ENCODE measurements at places on chromosomes 3 and 15.

DNA sequence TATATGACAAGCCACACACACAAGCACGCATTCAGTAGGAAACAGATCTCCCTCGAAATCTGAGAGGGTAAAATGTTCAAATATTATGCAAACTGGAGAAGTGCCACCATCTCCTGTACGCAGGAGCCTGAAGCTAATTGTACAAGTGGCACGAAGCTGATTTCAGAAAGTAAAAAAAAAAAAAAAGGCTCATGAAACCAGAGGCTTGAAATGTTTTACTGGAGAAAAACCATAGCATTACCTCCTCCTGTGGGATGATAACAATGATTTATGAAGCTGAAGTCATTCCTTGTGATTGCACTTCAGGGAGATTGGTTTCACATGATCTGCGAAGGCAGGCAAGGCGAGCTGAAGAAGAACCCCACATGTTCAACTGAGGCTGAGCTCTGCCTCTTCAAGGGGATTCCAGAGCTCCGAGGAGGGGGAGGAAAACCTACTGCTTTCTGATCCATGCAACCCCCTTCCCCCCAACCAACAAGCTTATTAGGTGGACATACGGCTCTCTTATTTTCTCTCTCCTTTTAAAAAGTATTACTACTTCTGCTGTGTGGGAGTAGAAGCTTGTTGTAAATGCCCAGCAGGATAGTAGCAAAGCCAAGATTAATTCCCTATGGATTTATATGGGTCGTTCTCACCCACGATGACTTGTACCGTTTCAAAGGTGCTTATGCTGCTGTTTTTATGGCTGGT, 101.1 kb downstream of the GREM1 start:
- peak; percentile 14 for DNase-seq

- DNase-seq, result no peak
Observed at GRCh38 chr3:127164615-127165014, 28.3 kb upstream of the PRR23E start.

DNA sequence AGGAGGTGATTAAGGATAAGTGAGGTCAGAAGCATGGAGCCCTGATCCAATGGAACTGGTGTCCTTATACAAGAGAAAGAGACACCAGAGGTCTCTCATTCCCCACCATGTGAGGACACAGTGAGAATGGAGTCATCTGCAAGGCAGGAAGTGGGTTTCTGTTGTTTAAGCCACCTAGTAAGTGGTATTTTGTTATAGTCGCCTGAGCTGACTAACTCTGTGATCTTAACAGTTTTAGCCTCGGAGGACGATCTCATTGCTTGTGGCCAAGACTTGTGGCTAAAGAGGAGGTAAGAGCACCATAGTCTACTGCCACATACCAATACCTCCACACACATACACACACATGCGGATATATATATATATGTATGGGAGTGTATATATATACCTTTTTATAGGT, 73.8 kb downstream of the MCTP2 start:
- no peak for DNase-seq

DNA sequence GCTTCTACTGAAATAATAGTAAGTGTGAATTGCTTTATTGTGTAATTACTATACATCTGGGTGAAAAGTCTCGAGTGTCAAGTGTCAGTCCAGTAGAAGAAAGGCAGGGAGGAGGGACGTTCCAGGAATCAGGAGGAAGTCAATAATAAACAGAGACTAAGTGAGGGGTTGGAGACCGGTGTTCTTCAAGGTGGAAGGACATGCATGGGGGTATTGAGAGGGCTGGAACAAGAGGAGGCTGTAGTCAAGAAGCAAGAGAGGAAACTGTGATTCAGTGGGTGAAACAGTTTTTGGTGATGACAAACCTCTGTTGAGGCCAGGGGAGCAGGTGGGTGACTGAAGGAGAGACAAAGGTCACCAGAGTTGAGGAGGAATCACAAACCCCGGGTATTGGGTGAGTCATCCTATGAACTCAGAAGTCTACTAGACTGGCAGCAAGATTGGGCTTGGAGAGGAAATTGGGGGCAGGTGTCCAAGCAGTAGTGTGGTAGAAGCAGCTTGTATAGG, 11.6 kb upstream of the SCAMP5 start:
- DNase-seq, result peak; percentile 67

GRCh38 chr3:170470063-170471016, 51.7 kb downstream of the CLDN11 start:
- no peak for DNase-seq

GRCh38 chr15:63596676-63597037, 530 bp upstream of the FBXL22 start:
- DNase-seq, result no peak

GRCh38 chr3:64687781-64688604, at the start of gene ADAMTS9:
ADAMTS9 (minus strand) TSS chr3:64688000; CDS start chr3:64687657, 343 bp downstream.
- no peak for DNase-seq

DNA sequence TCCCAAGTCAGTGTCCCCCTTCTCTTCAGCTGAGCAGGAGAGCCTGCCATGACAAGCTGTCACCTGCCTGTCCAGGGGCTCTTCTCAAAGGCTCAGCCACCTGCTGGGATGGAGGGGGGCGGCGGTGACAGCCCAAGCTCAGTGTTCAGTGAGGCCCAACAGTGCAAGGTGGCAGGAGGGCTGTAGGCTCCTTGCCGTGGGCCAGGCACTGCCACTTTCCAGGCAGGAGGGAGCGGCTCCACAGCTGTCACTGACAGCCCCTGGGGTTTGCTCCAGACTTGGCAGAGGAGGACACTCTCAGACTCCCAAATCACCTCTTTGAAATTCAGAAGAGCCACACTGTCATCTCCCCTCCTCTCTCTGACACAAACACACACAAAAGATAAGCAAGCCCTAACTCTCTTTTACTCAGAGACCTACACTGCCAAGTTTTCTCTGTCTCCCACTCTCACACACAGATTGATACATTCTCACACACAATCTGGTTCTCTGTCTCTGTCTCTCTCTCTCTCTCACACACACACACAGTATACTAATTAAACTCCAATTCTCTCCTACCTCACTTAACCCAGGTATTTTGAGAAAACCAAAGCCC, 443.3 kb downstream of the EPHB1 start:
- no peak for DNase-seq

DNA sequence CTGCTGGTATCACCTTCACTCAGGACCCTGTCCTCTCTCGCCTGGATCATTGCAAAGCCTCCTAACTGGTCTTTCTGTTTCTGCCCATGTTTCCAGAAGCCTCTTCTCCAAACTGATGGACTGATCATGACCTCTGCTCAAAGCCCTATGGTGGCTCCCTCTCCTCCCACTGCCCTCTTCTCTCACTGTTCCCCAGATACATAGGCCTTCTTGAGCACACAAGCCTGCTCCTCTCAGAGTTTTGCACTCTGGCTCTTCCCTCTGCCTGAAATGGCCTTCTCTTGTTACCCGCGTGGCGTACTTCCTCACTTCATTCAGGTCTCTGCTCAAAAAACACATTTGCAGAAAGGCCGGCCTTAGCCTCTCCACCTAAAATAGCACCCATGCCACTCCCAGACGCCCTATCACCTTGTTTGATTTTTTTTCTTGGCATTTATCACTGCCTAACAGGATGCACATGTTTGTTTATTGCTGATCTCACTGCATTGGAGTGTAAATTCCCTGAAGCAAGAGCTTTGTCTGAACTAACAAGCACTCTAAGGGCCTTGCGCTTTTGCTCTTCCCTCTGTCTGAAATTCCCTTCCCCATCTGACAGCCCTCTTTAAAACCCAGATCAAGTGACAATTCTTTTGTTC, 1.4 kb upstream of the ETFA start:
- no peak for DNase-seq

- DNase-seq, result no peak
Observed at GRCh38 chr3:177137774-177138705, 59.2 kb downstream of the TBL1XR1 start.

DNA sequence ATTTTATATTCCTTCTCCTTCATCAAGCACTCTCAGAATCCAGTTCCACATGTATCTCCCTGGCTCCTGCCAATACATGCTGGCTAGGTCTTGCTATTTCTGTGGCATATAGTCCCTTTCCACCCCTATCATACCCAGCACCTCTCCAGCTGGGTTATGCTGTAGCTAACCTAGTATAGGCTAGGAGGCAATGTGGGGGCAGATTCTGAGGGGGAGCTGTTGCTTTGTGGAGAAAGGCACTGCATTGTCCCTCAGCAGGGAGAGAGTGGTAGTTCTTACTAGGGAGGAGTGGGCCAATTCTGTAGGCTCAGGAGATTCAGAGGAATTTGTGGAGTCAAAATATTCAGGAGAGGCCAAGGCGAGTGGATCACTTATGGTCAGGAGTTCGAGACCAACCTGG, 39.4 kb upstream of the UBL7 start:
- no peak for DNase-seq

- DNase-seq, result peak; percentile 76
Observed at GRCh38 chr15:45162771-45163507, 24.8 kb downstream of the SHF start.

- DNase-seq, result no peak
Observed at GRCh38 chr15:78076231-78077052, 1.1 kb downstream of the TBC1D2B start.

GRCh38 chr15:34241376-34242330, 16.8 kb downstream of the EMC4 start:
- peak; percentile 37 for DNase-seq

DNA sequence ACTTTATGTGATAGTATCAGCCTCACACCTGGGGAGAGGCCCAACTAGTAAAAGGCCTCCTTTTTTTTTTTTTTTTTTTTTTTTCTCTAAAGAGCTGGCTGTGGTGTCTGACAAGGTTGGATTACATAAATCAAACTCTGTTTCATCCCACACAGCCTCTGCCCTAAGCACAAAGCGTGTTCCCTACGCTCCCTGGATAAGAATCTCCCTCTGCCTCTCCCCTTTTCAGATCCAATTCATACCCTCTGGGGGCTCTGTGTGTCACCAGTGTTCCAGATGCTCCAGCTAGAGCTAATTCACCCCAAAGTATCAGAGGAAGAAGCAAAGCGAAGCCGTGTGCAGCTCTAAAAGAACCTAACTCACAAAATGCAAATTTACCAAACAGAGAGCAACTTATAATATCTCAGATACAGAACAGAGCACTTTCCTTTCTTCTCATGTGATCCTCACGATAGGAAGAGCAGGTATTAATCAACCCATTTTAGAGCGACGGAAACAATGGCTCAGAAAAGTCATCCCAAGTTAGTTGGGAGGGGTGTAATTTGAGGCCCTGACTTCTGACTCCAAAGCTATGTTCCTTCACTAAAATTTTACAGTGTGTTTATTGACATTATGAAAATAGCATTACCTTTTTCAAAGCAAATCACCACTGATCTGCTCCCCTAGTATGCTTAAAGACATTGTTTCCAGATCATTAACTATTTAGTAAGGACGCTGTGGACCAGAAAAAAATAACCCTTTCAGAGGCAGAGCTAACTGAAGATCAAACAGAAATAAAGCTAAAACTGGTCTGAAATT, 12.4 kb downstream of the BMF start:
- no peak for DNase-seq

DNA sequence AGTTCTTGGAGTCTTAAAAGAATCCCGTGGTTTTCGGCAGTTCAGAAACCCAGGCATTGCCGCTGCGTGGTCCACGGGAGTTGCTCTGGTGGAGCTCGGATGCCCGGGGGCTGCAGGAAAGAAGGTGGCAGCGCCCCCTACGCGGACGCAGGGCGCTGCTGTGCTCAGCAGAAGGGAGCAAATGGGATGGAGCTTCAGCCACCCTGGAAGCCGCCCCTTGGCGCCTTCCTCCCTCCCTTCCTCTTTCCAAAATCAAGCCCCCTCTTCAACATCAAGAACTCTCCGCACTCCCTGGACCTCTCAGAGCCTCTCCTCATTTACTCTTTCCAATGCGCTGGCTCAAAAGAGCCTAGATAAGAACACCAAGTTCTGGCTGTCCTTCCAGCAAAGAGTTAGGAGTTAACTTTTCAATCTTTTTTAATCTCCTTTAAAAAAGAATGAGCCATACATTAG, 880 bp upstream of the CHRNA7 start:
- no peak for DNase-seq

DNA sequence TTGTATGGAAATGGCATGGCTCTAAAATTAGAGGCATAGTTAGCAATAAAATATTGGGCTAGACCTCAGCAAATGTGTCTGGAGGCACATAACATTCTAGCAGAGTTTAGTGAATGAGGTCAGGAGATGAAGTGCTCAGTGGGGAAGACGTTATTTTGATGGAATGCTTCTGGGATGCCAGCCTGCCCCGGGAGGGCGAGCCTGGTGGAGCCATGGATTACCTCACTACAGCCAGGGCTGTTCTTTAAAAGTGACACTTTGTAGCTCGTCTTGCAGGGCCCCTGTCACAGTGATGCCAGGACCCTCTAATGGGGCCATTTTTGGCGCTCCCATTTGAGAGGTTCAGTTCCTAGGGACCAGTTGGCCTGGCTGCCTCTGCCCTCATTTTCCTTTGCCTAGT, 48.5 kb downstream of the PXYLP1 start:
- DNase-seq, result no peak

GRCh38 chr3:182413682-182414081, 379.6 kb upstream of the ATP11B start:
- DNase-seq, result no peak

GRCh38 chr3:7897655-7898054, 604.0 kb upstream of the LMCD1 start:
- DNase-seq, result no peak

- DNase-seq, result no peak
Observed at GRCh38 chr3:195715134-195715533, 5.6 kb upstream of the MUC20 start.
